ENCODE measurements at places on chromosomes 5 and 9.
A peak's percentile ranks its signal among the peaks of the same experiment; 100 is the strongest.

GRCh38 chr5:65191554-65192135 lies 290.1 kb downstream of the ADAMTS6 start:
- DNase-seq = no peak

DNA sequence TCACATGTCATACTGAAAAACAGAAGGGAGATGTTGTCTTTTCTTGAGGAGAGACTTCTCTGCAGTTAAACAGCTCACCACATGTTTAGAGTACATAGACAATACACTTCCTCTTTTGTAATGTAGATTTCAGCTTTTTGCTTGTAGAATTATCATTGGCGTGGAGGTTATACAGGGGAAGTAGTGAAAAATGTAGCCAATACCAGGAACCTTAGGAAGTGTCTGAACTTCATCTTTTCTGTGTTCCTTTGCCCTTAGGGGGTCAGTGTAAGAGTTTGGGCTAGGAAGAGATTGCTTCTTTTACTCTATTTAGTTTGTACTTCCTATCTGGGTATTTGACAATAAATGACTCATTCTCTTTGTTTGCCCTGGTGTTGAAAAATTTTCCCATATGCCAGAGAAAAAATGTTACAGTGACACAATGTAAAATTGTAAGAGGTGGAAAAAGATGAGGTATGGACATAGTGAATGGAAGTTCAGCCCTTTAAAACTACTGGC lies 21.0 kb upstream of the CDKN2B start:
- DNase-seq = no peak

DNA sequence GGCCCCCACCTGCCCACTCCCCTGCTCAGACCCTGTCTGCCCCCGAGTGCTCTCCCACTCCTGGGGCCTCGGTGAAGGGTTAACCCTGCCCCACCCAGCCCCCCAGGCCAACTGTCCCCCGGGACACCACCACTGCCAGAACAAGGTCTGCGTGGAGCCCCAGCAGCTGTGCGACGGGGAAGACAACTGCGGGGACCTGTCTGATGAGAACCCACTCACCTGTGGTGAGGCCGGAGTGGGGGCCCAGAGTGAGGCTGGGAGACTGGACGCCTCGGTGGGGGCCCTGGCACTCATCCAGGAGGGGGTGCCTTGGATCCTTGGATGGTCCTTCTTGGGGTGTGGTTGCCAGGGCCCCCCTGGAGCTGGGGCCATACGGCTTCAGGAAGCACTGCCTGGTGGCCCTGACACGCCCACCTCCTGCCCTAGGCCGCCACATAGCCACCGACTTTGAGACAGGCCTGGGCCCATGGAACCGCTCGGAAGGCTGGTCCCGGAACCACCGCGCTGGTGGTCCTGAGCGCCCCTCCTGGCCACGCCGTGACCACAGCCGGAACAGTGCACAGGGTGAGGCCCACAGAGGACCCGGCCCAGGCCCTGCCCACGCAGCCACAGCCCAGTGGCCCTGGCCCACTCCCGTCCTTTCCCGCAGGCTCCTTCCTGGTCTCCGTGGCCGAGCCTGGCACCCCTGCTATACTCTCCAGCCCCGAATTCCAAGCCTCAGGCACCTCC lies 2.1 kb downstream of the MAMDC4 start:
- no peak for DNase-seq

GRCh38 chr9:18463991-18464390 lies 10.0 kb upstream of the ADAMTSL1 start:
- DNase-seq = no peak

DNA sequence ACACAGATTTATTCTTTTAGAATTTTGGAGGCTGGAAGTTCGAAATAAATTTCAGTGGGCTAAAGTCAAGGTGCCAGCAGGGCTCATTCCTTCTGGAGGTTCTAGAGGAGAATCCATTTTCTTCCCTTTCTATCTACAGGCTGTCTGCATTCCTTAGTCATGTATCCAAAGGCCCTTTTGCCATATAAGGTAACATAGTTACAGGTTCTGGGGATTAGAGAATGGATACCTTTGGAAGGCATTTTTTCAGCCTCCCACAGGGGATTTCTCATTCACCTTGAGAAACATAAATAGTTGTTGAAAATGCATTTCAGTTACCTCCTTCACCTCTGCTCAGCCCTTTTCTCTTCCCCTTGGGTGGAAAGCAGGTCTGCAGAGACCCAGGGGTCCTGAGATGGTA lies 280.0 kb upstream of the MAP3K1 start:
- no peak for DNase-seq

DNA sequence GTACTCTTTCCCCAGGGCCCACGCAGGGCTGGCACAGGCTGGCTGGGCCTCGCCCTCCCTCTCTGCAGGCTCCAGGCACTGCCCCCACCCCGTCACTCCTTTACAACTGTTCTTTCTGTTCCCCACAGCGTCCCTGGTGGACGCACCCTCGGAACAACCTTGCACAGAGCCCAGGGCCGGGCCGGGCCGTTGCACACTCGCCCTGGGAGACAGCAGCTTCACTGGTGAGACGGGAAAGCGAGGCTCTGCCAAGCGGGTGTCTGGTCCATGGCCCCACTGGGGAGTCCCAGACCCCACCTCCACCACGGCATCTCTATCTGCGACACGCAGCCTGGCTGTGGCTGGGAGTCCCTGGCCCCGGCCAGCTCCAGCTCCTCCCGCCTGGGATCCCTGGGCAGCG lies 18.4 kb upstream of the QSOX2 start:
- DNase-seq = no peak

- no peak for DNase-seq
Measured at GRCh38 chr5:52864371-52864770, 76.7 kb downstream of the ITGA1 start.

DNA sequence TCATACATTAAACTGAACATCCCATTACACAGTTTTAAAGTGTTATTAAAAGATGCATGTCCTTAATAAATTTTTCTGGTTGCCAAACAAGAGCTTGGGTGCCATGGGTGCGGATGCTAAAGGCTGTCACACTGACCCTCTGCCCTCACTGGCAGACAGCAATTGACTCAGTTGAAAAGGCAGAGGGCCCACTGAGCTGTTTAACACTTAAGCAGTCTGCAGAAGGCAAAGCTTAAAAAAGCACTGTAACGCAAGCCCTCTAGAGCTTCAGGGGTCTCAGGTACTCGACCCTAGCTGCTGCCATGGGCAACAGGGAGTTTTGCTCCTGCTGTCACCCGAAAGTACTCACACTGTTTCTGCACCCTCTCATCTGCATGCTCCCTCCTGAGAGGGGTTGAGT lies 726.4 kb upstream of the TYRP1 start:
- no peak for DNase-seq

DNA sequence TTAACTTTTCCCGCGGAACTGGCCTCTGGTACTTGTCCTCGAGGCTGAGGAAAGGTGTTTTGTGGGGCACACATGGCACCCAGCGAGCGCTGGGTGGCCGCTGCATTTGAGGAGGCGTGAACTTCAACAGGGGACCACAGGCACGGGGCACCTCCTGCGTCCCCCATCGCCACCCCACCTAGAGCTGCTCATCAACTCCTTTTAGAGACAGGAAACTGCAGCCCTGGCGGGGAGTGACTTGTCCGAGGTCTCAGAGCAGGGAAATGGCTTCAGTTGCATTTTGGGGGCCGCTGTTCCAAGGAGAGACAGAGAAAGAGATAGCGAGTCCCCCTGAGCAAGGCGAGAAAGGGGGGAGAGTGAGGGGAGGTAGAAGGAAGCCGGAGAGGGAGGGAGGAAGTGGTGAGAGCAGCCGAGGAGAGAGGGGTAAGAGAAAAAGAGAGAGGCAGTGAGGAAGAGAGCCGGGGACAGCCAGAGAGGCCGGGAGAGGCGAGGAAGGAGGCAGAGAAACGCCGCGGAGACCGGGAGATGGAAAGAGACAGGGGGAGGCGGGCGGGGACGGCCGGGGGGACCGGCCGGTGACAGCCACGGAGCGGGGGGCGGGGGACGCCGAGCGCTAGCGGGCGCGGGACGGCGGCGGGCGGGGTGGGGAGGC lies 12.5 kb upstream of the LHX2 start:
- no peak for DNase-seq

DNA sequence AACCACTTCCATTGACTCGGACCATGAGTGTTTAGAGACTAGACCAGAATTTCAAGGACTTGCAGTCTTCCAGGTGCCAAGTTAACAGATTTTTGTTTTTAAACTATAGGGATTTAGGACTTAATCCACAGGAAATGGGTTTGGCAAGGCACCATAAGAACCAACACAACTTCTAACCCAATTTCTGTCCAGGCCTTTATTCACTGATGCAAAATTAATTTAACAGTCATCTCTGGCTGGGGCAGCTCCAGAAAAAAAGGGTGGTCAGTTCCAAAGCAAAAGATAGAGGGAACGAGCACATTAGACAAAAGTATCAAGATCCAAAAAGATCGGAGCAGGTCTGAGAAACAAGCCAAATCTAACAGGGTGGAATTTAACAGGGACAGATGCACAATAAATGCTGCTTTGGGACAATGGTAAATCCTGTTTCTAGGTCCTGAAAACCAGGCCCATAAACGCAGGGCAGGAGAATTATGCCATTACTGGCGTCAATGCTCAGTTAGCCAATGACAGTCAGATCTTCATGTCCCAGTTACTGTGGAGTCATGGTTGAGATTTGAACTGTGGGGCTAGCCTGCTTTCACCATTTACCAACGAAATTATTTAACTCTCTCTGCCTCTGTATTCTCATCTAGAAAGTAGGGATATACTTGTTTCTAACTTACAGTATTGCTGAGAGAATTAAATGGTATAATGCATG lies 590.8 kb upstream of the BRINP1 start:
- DNase-seq = no peak

DNA sequence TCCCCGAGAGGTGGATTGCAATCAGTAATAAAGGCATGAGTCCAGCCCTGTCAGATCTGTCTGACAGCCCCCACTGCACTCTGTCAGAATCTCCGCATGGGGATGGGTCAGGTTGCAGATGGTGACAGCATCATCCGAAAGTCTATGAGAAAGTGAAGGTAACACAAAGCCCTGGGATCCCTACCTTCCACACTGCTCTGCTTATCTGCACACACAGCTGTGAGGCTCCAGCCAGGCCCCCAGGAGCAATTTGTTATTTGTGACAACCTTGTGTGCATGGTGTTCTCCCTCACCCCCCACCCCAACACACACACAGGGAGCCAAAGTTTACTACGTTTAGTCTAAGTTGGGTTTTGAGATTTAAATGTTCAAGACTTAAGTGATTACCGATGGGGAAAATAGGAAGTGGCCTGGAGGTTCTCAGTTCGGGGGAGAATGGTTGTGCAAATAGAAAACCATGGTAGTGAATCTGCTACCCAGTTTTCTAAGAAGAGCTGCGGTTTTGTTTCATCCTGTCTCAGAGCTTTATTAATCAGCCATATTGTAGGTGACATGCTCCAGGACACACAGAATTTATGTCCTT lies 92.7 kb downstream of the SV2C start:
- peak; percentile 13 for DNase-seq

DNA sequence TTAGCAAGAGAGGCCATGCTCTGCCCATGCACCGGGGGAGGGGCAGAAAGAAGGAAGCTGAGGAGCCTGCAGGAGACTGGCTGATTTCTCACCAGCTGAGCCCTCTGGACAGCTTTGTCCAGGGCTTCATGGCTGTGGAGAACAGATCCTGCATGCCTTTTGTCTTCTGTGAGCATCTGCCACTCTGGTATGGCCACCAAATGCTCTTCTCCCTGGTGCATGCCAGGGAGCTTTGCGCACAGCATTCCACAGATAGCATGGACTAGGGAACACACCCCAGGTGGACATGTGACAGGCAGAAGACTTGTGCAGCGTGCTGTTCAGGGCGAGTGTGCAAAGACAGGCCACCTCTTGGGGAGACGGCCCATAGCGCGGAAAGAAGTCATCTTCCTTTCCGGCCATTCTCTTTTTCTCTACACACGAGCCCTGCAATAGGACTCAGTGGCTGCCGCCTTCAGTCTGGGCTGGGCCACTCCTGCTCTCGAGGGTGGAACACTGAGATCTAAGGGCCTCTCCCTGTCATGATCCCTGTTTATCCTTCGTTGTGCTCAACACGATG lies 56.7 kb downstream of the GADD45G start:
- no peak for DNase-seq

- no peak for DNase-seq
Measured at GRCh38 chr9:92671323-92671722, 1.4 kb upstream of the IPPK start.

DNA sequence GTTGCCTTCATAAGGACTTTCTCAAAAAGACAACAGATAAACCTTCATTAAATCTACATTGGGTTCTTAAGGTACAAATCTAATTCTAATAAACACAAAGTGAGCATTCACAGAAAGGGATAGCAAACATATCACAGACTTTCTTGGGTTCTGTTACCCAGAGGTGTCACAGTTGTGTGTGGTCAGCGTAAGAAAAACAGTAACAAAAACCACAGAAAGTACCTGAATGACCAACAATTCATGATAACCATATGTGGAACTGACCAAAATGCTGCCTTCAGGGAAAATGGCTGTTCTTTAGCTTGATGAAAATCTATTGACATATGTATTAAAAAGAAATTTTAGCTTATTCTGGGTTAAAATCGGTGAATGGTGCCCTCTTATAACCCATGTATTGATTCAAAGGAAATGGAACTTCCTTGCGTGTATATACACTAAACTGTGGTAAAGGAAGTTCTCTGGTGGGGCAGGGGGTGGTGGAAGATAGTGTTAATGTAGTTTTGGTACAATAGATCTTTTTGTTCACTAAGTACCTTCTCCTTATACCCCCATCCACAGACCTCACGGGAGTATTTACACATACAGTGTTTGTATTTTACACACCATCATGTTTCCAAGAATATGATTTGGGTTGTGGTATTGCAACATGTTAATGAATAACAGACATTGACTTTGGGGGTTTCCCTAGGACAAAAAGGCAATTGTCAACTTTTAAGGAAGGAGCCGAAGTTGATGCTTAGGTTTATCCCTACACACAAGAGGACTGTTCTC lies 152.5 kb downstream of the APBA1 start:
- no peak for DNase-seq

DNA sequence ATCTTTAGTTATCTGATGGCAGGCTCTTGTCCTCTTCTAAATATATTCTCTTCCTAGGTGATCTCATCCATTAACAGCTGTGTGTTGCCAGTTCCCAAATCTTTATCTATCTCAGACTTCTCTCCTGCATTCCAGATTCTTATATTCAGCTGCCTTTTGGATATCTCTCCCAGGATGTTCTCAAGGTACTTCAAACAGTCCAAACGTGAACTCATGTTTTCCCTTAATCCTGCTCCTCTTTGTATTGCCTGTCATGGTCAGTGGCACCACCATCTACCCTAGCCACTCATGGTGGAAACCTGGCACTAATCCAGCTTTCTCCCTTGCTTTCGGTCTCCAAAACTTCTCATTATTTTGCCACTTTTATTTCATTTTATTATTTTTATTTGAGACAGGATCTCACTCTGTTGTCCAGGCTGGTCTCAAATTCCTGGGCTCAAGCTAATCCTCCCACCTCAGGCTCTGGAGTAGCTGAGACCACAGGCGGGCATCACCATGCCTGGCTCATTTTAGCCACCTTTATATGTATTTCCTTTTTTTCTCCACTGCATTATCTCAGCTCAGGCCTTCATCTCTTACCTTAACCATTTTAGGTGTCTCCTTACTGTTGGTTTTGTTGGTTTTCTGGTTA lies 3.8 kb downstream of the ZFYVE16 start:
- no peak for DNase-seq

All from CD8-positive, alpha-beta T cell (primary cell).